Fibroblast of gingiva (primary cell): ENCODE measurements at places on chromosomes 5 and 9.
A peak's percentile ranks its signal among the peaks of the same experiment; 100 is the strongest.

GRCh38 chr5:2557435-2557834 is 194.0 kb downstream of the IRX2 start:
- no peak for DNase-seq

- no peak for DNase-seq
Measured at GRCh38 chr9:76894198-76894597, 11.7 kb downstream of the PRUNE2 start.

DNA sequence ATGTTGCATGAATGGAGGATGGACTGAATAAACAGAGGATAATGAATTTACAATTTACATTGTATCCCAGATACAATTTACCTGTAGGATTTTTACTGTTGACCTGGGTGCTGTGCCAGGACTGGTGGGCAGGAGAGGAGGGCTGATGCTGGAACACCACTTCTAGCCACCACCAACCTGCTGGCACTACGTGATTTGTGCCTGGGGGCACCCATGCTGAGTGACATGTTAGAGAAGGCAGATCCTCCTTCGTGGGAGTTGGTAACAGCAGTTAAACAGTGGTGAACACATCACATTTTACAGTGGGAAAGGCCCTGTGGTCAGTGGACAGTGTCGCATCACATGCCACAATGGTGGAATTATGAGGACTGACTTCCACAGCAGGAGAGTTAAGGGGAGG is 3.0 kb upstream of the ANKRD34B start:
- DNase-seq: no peak

GRCh38 chr9:79195879-79196278 is 375.9 kb upstream of the TLE4 start:
- peak; percentile 87 for DNase-seq

DNA sequence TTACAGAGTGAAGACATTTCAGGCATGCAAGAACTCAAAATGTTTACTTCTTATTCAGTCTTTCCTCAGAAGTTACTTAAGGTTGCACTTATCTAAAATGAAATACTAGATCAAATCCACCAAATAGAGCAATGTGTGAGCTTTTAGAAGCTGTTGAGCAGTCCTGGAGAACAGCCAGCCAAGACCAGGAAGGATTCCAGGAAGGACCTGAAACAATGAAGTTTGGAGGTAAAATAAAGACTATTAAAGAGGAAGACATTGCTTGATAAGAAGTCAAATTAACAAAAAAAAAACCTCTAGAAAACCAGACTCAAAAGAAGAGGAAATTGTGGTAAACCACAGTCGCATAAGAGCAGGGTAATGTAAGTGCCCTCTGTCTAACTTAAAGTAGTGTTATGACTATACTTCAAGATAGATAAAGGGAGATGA is 156.2 kb upstream of the S1PR3 start:
- DNase-seq: no peak

GRCh38 chr5:164224236-164224635 is 718.8 kb downstream of the MAT2B start:
- no peak for DNase-seq

DNA sequence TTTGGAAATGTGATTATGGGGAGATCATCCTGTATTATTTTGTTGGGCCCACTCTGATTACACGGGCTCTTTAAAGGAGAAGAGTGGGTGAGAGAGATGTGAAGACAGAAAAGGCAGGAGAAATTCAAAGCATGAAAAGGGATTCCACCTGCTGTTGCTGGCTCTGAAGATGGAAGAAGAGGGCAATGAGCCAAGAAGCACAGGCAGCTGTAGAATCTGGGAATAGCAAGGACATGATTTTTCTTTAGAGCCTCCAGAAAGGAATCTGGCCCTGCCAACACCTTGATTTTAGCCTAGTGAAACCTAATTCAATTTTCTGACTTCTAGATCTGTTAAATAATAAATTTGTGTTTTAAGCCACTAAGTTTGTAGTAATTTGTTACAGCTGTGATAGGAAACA is 11.3 kb downstream of the C9 start:
- no peak for DNase-seq

- DNase-seq: no peak
Measured at GRCh38 chr9:124349675-124350493, 65.4 kb downstream of the PSMB7 start.

- no peak for DNase-seq
Measured at GRCh38 chr9:123162791-123163345, 105.5 kb downstream of the STRBP start.

GRCh38 chr5:59000211-59000610 is 417.3 kb downstream of the RAB3C start:
- no peak for DNase-seq
